Thymus (tissue), 14 donors: ENCODE measurements at places on chromosomes 2 and 18. TPM values are rescaled to one million over a fixed set of nuclear protein-coding genes. Genes with fewer than 3 reads are reported as not detected.

The SP5 gene
- 0.55 TPM for polyA plus RNA-seq

The GBX2 gene
- polyA plus RNA-seq, result 0.02 TPM

The FAM237A gene
- 0.18 TPM for polyA plus RNA-seq

The TMEM247 gene
- not detected for polyA plus RNA-seq

The PLGLB1 gene
- polyA plus RNA-seq, result 25.4 TPM
